ENCODE measurements at places on chromosomes 5 and 9. TPM values are rescaled to one million over a fixed set of nuclear protein-coding genes. Genes with fewer than 3 reads are reported as not detected.

IFNA2 gene
- not detected for total RNA-seq

EPB41L4A gene
- total RNA-seq, result 67.5 TPM

TOMM5 gene
- 130 TPM for total RNA-seq

GRCh38 chr9:120562861-120563443 lies 17.0 kb downstream of the CDK5RAP2 start:
- no peaks in the 10 kb centered on the region for H3K27me3 ChIP-seq
- peaks cover 12% of the 10 kb centered on the region for H3K36me3 ChIP-seq
- no peak for DNase-seq
- H3K4me1 ChIP-seq, result peaks cover 3% of the 10 kb centered on the region
- H3K27ac ChIP-seq, result no peak overlapping the region
- H3K4me3 ChIP-seq, result no peak overlapping the region

DNA sequence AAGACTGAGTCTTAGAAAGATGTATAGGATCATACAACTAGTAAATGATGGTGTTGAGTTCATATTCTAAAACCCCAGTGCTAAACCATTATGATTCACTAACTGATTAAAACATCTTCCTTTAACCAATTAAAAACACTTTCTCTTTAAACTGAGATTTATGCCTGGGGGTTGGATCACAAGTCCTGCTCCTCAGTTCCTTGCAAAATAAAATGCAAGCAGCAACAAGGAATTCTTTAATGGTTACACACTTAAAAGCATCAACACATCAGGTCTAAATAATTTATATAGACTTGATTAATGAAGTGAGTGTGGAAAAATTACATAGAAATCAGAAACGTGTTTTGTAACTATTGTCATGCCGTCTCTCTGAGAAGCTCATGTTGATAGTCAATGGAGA lies 189.2 kb downstream of the TARS1 start:
- no peak for DNase-seq
- no peaks in the 10 kb centered on the region for H3K36me3 ChIP-seq
- H3K4me3 ChIP-seq, result no peak overlapping the region
- H3K4me1 ChIP-seq, result no peaks in the 10 kb centered on the region
- no peaks in the 10 kb centered on the region for H3K27me3 ChIP-seq
- no peak overlapping the region for H3K27ac ChIP-seq

- H3K4me3 ChIP-seq, result no peak overlapping the region
- H3K4me1 ChIP-seq, result no peaks in the 10 kb centered on the region
- no peak overlapping the region for H3K27ac ChIP-seq
- no peaks in the 10 kb centered on the region for H3K27me3 ChIP-seq
- no peaks in the 10 kb centered on the region for H3K36me3 ChIP-seq
These were observed 199.4 kb downstream of the ARRDC3 start for GRCh38 chr5:91183743-91184142.

Data from spinal cord (tissue), 10 donors.